ENCODE measurements at places on chromosomes 16 and 17.

DNA sequence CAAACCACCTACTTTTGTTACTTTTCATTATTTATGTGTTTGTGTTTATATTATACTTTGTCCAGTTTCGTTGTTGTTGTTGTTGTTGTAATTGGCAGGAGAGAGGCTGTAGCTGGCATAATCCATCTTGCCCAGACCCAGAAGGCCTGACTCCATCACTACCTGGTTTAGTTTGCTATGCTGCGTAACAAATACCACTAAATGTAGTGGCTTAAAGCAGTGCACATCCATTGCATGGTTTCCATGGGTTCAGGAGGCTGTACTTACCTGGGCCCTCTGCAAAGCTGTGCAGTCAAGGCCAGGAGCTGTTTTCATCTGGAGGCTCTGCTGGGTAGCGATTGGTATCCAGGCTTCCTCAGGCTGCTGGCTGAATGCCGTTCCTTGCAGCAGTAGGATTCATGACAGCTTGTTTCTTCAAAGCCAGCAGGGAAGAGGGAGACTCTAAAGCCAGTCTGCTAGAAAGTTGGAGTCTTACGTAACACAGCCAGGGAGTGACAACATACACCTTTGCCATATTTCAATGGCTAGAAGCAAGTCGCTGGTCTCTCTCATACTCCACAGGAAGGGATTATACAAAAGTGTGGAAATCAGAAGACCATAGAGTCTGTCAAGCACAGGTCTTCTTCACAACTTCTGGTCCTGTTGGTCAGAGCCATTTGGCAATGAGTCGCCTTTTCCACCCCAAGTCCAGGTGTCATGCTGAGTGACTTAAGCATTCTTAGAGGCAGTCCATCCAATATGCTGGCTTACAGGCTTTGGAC lies 41.1 kb downstream of the TNRC6C start:
- no peak for DNase-seq

GRCh38 chr17:18362698-18363100 lies 651 bp downstream of the SHMT1 start:
- DNase-seq, result no peak

- no peak for DNase-seq
Observed at GRCh38 chr17:68305142-68305541, 13.8 kb downstream of the ARSG start.

GRCh38 chr16:88076211-88076931 lies 125.1 kb downstream of the BANP start:
- DNase-seq, result no peak

DNA sequence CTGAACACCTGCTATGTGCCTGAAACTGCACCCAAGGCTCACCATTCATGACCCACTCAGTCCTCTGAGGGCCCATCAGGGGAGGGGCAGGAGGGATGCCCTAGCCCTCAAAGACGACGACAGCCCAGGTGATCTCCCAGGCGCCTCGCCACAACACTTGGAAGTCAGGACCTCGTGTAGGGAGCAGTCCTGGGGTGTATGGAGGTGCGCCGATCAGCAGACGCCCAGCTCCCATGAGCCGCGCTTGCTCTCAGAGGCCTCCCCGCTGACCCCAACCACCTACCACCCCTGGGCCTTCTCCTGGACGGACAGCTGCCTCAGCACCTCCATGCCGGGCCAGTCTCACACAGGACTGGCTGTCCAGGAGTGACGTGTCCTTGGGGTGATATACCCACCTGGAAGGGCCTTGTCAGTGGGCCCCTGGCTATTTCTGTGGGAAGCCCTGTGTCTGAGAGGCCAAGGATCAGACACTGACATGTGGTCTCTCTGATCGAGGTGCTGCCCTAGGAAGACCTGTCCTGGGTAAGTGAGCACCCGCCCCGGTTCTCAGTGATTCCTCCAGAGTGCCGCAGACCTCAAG lies 26.7 kb downstream of the KDM8 start:
- no peak for DNase-seq

DNA sequence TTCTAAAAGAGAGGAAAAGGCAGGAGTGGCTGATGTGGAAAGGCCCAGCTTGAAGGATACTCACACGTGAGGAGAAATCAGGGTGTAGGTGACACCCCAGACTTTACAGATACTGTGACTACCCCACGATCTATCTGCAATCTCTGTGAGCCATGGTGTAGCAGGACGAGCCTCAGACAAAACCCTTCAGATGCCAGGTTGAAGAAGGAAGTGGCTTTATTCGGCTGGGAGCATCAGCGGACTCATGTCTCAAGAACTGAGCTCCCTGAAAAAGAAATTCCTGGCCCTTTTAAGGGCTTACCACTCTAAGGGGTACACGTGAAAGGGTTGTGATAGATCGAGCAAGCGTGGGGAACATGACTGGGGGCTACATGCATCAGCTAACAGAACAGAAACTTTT lies 4.7 kb upstream of the SLC6A4 start:
- no peak for DNase-seq

DNA sequence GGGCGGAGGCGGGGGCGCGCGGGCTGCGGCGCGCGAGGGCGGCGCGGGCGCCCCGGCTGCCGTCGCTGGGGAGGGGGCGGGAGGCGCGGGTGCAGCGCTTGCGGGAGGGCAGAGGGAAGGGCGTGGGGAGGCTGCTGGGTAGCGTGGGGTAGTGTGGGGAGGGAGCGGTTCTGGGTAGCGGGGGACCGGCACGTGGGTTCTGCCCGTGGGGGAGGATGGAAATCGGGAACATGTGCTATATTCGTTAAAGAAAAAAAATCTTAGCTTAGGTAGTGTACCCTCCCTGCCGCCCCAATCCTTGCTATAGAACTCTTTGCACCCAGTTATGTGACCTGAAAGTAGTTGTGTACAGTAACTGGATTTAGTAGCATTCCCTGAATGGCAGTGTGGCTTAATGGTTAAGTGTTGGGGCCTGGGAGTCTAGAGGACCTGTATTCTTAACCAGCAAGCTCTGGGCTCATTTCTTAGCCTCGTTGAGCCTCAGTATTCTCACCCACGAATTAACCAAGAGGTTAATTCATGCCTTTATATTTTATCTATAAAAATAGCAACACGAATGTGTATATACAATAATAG lies 646 bp downstream of the RABEP1 start:
- DNase-seq, result no peak

- DNase-seq, result no peak
Observed at GRCh38 chr17:57834146-57834741, 15.6 kb downstream of the MRPS23 start.

DNA sequence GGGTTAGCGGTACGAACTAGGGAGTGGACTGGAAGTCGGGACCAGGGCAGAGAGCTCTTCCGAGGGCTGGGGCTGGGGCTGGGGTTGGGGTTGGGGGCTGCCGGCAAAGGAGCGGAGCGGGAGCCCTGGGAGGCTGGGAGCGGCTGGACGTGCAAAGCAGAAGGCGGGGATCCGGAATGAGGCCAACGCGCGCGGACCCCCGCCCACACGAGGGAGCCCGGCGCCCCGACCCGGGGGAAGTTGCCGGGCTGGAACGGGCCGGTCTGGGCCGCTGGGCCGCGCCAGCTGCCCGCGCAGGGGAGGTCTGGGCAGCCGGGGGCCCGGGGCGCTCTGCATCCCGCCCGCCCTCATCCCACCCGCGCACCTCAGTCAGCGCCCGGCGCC lies 323 bp downstream of the ST3GAL2 start:
- no peak for DNase-seq

GRCh38 chr16:85738923-85739715 lies 11.8 kb downstream of the C16orf74 start:
- no peak for DNase-seq

GRCh38 chr16:13931845-13932244 lies 11.9 kb downstream of the ERCC4 start:
- no peak for DNase-seq

DNA sequence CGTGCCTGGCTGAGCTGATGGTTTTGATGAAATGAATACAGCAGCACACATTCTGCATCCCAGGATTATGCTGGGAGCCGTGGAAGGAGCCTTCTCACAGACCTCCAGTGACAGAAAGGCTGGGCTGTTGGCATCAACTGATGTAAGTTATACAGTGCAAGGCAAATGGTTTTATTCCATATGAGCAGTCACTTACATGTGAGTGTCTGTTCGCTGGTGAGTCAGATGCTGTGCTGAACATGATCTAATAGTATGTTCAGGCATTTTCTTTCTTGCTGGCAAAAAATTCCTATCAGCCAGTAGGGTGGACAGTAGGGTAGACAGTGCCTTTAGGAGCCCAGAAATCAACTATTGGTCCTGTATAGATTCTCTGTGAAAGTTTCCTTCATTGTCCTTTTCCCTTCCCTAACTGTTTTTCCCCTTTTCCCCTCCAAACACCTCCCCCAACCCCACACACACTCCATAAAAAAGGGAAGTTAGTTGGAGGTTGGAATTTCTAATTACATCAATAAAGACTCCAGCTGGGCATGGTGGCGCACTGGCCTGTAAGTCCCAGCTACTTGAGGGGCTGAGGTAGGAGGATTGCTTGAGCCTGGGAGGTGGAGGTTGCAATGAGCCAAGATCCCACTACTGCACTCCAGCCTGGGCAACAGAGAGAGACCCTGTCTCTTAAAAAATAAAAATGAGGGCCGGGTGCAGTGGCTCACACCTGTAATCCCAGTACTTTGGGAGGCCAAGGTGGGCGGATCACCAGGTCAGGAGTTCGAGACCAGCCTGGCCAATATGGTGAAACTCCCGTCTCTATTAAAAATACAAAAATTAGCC lies 36.2 kb downstream of the LDHD start:
- no peak for DNase-seq

DNA sequence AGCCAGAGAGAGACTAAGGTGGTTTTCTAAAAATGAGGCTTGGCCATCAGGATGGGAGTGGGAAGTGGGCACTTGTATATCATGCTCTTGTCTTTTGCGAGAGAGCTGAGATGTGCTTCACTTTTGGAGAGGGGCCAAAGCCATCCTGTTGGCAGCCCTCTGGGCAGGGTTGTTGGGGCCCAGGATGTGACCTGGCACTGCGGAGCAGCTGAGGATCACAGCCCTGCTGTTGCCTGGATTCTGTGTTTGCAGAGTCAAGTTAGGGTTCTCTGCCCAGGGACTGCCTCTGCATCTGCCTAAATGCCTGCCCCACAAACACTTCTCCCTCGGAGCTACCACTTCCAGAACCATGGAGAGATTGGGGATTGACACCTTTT lies 71.2 kb downstream of the PLD6 start:
- no peak for DNase-seq

DNA sequence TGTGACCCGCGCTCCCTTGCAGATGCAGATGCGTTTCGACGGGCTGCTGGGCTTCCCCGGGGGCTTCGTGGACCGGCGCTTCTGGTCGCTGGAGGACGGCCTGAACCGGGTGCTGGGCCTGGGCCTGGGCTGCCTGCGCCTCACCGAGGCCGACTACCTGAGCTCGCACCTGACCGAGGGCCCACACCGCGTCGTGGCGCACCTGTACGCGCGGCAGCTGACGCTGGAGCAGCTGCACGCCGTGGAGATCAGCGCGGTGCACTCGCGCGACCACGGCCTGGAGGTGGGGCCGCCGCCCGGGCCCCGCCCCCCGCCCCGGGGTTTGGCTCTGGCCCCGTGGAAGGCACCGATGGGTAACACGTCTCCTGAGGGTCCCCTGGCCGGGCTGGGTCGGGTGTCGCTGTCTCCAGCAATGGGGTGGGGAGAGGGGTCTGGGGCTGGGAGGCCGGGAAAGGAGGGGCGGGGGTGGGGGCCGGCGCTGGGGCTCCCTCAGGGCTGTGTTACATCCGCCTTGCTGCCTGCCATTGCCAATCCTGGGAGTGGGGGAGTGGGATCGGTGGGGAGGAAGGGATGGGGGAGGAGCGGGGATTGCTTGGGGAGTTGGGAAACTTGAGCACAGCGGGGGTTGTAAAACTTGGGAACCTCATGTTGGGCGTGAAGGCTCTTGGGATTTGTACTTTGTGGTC lies 737 bp downstream of the NUDT16L1 start:
- peak; percentile 38 for DNase-seq

DNA sequence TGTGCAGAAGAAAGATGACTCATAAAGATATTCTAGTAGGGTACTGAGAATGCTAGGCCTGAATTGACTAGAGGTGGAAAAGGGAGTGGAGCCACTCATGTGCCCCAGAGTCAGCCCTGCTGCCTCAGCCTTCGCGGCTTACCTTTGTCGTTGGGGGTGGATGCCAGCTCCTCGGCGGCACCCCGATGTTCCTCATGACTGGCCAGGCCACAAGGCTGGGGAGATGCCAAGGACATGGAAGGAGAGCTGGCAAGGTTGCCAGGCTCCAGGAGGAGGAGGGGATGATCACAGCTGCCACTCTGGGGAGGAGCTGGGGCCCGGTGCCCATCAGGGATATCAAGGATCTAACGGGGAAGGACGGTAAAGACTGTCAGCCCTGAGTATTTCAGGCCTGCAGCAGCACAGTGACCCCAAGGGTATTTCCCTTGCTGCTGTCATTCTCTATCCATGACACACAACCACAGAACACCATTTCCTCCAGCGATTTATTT lies 9.7 kb upstream of the SLC35B1 start:
- DNase-seq, result no peak

- DNase-seq, result no peak
Observed at GRCh38 chr17:337866-338265, 14.7 kb downstream of the RPH3AL start.

DNA sequence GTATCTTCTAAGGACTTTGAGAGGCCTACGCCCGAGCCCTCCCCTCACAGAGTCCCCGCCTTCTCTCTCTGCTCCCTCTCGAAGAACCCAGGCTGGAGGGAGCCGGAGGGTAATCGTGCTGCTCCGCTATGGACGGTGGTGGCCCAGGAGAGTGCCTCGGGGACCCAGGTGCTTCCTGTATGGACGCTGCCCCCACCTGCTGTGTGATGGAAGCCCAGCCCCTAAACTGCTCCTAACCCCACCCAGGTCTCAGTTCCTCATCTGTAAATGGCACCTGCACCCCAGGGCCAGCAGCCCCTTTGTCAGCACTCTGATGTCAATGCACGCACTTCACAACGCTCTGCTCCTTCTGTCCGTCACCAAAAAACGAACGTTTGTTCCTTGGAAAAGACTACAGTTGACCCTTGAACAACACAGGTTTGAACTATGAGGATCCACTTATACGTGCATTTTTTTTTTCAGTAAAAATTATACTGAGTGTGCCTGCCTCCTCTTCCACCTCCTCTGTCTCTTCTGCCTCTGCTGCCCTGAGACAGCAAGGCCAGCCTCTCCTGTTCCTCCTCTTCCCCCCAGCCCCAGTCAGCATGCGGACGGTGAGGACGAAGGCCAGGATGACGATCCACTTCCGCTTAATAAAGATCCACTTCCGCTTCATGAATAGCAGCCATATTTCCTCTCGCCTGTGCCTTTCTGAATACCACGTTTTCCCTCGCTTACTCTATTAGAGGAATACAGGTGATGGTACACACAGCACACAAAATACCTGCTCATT lies 118.3 kb downstream of the BANP start:
- peak; percentile 79 for DNase-seq

GRCh38 chr16:59336136-59336695 lies 602.1 kb upstream of the GOT2 start:
- DNase-seq, result no peak
